ENCODE measurements at places on chromosomes 5 and 9. TPM values are rescaled to one million over a fixed set of nuclear protein-coding genes. Genes with fewer than 3 reads are reported as not detected.

DNA sequence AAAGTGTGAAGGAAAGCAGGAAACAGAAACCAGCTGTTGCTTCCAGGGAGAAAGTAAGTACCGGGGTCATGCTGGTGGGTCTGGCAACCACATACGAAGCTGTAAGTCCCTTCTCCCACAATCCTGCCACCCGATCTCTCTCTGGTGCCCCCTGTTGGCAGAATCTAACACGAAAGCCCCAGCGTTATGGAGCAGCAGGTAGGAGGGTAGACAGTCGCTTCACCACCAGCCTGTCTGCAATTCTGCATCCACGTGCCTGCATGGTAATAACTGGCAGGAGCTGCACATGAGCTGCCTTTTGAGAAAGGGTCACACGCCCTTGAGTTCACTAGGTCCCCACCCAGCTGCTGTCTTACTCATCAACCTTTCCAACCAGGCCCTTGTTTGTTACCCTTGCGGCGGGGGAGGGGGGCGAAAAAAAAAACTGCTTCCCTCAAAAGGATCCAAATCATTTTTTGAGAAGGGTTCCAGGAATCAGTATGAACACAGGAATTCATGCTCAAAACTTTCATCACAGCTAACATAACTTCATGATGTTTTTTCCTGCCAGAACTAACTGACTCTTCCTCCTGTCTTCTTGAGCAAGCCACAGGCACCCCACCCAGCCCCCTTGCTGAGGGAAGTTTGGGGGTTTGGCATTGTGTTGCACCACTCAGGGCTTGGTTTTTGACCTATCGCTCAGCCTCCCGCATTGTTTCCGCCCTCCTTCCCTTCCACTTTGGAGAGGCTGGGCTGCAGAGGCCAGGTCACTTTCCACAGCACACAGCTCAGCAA, 19.6 kb upstream of the TMEM252 start:
- peaks cover 8% of the 10 kb centered on the region for H3K4me1 ChIP-seq
- H3K27me3 ChIP-seq = peaks cover 28% of the 10 kb centered on the region
- peak; percentile 76 for DNase-seq
- no peak overlapping the region for H3K27ac ChIP-seq

GRCh38 chr9:137447722-137448601, 6.8 kb upstream of the ENTPD8 start:
- peaks cover 2% of the 10 kb centered on the region for H3K27me3 ChIP-seq
- DNase-seq = no peak
- no peak overlapping the region for H3K4me3 ChIP-seq
- H3K4me1 ChIP-seq = peaks cover 24% of the 10 kb centered on the region
- H3K27ac ChIP-seq = no peak overlapping the region

- no peaks in the 10 kb centered on the region for H3K4me1 ChIP-seq
- H3K4me3 ChIP-seq = no peak overlapping the region
- H3K27me3 ChIP-seq = no peaks in the 10 kb centered on the region
- H3K27ac ChIP-seq = no peak overlapping the region
- DNase-seq = no peak
- no peaks in the 10 kb centered on the region for H3K36me3 ChIP-seq
Measured at GRCh38 chr5:133289686-133290367, 238.0 kb downstream of the HSPA4 start.

GRCh38 chr9:96274939-96275338, 27.0 kb downstream of the HSD17B3 start:
- no peaks in the 10 kb centered on the region for H3K4me1 ChIP-seq
- no peaks in the 10 kb centered on the region for H3K27me3 ChIP-seq
- no peak overlapping the region for H3K4me3 ChIP-seq
- H3K27ac ChIP-seq = no peak overlapping the region

DNA sequence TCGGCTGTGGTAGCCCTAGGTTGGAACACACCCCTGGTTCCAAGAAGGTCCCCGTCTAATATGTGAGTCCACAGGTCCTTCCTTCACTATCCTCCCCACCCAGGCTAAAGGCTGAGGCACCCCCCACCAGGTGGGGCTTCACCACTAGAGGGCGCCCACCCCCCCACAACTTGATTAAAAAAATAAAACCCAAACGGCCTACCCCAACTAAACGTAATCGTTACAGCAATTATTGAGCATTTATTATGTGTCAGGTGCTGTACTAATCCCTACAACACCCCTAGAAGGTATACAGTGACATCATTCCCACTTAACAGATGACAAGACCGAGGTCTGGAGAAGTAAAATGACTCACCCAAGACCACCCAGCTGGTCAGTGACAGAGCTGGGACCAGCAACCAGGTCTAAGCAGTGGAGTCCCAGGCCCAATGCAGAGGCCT, 65.0 kb downstream of the FGF18 start:
- peaks cover 11% of the 10 kb centered on the region for H3K27me3 ChIP-seq
- H3K27ac ChIP-seq = no peak overlapping the region
- H3K36me3 ChIP-seq = no peaks in the 10 kb centered on the region
- H3K4me3 ChIP-seq = no peak overlapping the region
- peak; percentile 59 for DNase-seq

- no peak overlapping the region for H3K27ac ChIP-seq
- H3K4me3 ChIP-seq = no peak overlapping the region
- H3K4me1 ChIP-seq = no peaks in the 10 kb centered on the region
- DNase-seq = no peak
- no peaks in the 10 kb centered on the region for H3K36me3 ChIP-seq
- peaks cover 3% of the 10 kb centered on the region for H3K27me3 ChIP-seq
Measured at GRCh38 chr5:9947944-9948343, 301.7 kb downstream of the ATPSCKMT start.

- no peak overlapping the region for H3K4me3 ChIP-seq
- no peaks in the 10 kb centered on the region for H3K36me3 ChIP-seq
- peaks cover 30% of the 10 kb centered on the region for H3K27me3 ChIP-seq
Measured at GRCh38 chr5:171629628-171630349, 155.8 kb upstream of the SMIM23 start.

DNA sequence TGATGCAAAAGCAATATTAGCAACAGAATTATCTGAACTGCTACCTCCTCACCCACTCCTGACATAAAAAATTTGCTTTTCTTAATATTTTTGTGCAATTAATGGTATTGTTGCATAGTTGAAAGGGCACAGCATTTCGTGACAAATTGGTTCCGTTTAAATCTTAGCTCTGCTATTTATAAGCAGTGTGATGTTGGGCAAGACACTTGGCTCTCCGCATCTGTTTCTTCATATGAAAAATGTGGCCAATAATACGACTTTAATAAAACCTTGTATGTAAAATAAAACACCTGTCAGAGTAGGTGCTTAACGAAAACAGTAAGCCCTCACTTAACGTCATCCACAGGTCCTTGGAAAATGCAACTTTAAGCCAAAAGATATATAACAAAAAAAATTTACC, 4.2 kb downstream of the TMEM167A start:
- no peak overlapping the region for H3K4me3 ChIP-seq
- H3K36me3 ChIP-seq = peaks cover 29% of the 10 kb centered on the region
- no peaks in the 10 kb centered on the region for H3K27me3 ChIP-seq
- peaks cover 69% of the 10 kb centered on the region for H3K4me1 ChIP-seq

DNA sequence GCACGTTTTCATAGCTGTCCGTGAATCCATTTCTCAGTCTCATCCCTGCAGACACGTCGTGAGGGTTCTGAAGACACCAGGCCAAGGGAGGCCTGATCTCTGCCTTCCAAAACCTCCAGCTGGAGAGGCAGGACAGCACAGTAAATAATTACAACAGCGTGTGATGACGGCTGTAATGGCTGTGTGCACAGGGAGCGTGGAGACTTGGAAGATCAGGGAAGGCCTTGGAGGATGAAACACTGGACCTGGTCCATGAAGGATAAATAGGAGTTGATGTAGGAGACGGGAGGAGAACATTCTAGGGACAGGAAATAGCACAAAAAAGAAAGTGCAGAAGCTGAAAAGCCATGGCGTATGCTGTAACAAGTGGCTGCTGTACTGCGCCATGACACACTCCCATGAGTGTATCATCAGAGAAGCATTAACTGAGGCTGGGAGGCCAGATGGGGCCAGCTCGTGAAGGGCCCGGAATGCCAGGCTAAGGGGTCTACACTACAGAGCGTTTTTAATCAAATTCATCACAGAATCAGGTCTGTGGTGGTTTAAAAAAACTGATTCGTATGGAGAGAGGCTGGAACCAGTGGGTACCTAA, 97.2 kb downstream of the CRB2 start:
- peaks cover 14% of the 10 kb centered on the region for H3K36me3 ChIP-seq
- H3K27ac ChIP-seq = no peak overlapping the region
- H3K4me1 ChIP-seq = no peaks in the 10 kb centered on the region
- H3K4me3 ChIP-seq = no peak overlapping the region
- DNase-seq = no peak
- H3K27me3 ChIP-seq = no peaks in the 10 kb centered on the region

DNA sequence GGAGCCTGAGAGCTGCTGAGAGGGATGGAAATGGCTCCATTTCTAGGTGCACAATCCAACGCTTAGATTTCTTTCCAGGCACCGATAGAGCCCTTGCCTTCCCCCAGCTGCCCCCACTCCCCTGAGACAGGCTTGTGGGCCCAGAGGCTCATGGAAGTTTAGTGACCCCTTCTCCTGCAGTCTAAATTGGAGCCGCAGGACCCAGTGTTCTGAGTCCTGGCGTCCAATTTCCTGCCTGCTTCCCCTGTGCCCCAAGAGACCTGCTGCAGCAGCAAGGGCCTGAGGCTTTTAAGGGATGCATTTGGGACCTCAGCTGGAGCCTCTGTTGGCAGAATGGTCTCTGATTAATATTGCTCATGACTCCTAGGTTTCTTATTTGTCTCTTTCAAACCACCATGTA, 61.7 kb downstream of the RGS3 start:
- peaks cover 39% of the 10 kb centered on the region for H3K4me1 ChIP-seq
- no peak overlapping the region for H3K27ac ChIP-seq
- H3K27me3 ChIP-seq = no peaks in the 10 kb centered on the region
- peaks cover 2% of the 10 kb centered on the region for H3K36me3 ChIP-seq
- H3K4me3 ChIP-seq = no peak overlapping the region

- H3K27me3 ChIP-seq = no peaks in the 10 kb centered on the region
- DNase-seq = no peak
- H3K36me3 ChIP-seq = no peaks in the 10 kb centered on the region
- H3K4me1 ChIP-seq = peaks cover 13% of the 10 kb centered on the region
- no peak overlapping the region for H3K4me3 ChIP-seq
Measured at GRCh38 chr5:113054899-113055298, 78.3 kb downstream of the DCP2 start.

DNA sequence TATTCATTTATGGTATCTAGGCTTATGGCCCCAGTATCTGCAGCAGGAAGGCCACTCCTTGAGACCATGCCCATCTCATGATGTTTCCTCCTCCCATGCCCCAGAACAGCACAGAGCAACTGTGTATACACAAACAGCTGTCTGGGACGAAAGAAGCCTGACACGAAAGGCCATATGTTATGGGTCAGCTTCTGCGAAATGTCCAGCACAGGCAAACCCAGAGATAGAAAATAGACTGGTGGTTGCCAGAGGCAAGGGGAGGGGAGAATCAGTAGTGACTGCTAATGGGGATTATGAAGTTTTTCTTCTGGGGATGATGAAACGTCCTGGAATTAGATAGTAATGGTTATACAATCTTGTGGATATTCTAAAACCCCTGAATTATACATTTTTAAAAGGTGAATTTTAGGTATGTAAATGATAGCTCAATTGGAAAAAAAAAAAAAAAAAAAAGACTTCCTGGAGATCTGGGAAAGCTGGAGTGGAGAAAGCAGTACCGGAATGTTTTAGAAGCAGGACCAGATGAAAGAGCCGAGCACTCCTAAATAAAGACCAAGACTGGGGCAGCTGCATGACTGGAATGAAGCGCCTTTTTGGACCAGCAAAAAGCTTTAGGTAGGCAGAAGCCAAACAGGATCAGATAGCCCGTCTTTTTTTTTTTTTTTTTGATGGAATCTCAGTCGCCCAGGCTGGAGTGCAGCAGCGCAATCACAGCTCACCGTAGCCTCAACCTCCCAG, 29.2 kb downstream of the PCDHGC5 start:
- DNase-seq = no peak
- no peak overlapping the region for H3K4me3 ChIP-seq
- H3K36me3 ChIP-seq = peaks cover 35% of the 10 kb centered on the region
- H3K27ac ChIP-seq = no peak overlapping the region
- peaks cover 47% of the 10 kb centered on the region for H3K4me1 ChIP-seq
- H3K27me3 ChIP-seq = no peaks in the 10 kb centered on the region

- H3K27ac ChIP-seq = no peak overlapping the region
- H3K36me3 ChIP-seq = no peaks in the 10 kb centered on the region
- H3K4me3 ChIP-seq = no peak overlapping the region
- no peaks in the 10 kb centered on the region for H3K4me1 ChIP-seq
Measured at GRCh38 chr5:39829441-39829840, 404.7 kb upstream of the DAB2 start.

DNA sequence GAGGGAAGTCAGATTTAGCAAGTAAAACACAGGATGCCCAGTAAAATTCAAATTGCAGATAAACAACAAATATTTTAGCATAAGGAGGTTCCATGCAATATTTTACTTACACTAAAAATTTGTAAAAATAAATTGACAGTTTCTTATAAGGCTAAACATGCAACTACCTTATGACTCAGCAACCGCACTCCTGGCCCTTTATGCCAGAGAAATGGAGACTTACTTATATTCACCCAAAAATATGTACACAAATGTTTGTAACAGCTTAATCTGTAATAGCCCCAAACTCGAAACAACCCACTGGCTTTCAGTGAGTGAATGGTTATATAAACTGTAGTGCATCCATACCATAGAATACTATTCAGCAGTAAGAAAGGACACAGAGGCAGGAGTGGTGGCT, 28.6 kb upstream of the TRIM14 start:
- no peaks in the 10 kb centered on the region for H3K27me3 ChIP-seq
- no peak overlapping the region for H3K27ac ChIP-seq
- peaks cover 1% of the 10 kb centered on the region for H3K36me3 ChIP-seq
- DNase-seq = no peak

GRCh38 chr5:179409806-179410205, 64.5 kb upstream of the ADAMTS2 start:
- DNase-seq = no peak
- no peaks in the 10 kb centered on the region for H3K36me3 ChIP-seq
- no peaks in the 10 kb centered on the region for H3K27me3 ChIP-seq
- no peak overlapping the region for H3K4me3 ChIP-seq
- no peaks in the 10 kb centered on the region for H3K4me1 ChIP-seq

GRCh38 chr5:143730112-143730801, 81.7 kb upstream of the HMHB1 start:
- H3K27me3 ChIP-seq = peaks cover 8% of the 10 kb centered on the region
- no peaks in the 10 kb centered on the region for H3K4me1 ChIP-seq
- no peak overlapping the region for H3K4me3 ChIP-seq
- no peak overlapping the region for H3K27ac ChIP-seq
- no peaks in the 10 kb centered on the region for H3K36me3 ChIP-seq

- H3K27ac ChIP-seq = no peak overlapping the region
- no peak for DNase-seq
- H3K36me3 ChIP-seq = no peaks in the 10 kb centered on the region
- H3K4me3 ChIP-seq = no peak overlapping the region
- no peaks in the 10 kb centered on the region for H3K4me1 ChIP-seq
Measured at GRCh38 chr9:124098141-124098905, 86.8 kb downstream of the LHX2 start.

GRCh38 chr9:137705443-137705863, 86.6 kb downstream of the EHMT1 start:
- peak overlapping the region; percentile 5 for H3K4me3 ChIP-seq
- H3K27me3 ChIP-seq = no peaks in the 10 kb centered on the region
- peaks cover 29% of the 10 kb centered on the region for H3K36me3 ChIP-seq
- peak; percentile 71 for DNase-seq

GRCh38 chr9:2593744-2594143, 27.8 kb upstream of the VLDLR start:
- DNase-seq = no peak
- H3K4me1 ChIP-seq = no peaks in the 10 kb centered on the region
- H3K4me3 ChIP-seq = no peak overlapping the region
- no peaks in the 10 kb centered on the region for H3K36me3 ChIP-seq

The SPAG8 gene
- total RNA-seq = 1.1 TPM

The UBE2D2 gene
- 221 TPM for total RNA-seq

The CCL27 gene
- not detected for total RNA-seq

The SLC4A9 gene
- total RNA-seq = 0.12 TPM

The PCAT7 gene
- total RNA-seq = not detected

The FOXI1 gene
- total RNA-seq = not detected

The CLIC3 gene
- total RNA-seq = not detected

The SLC46A2 gene
- total RNA-seq = not detected

The LCN1 gene
- not detected for total RNA-seq

The GLRA1 gene
- not detected for total RNA-seq

The LCN12 gene
- total RNA-seq = 1.1 TPM

The SNX18 gene
- 3.9 TPM for total RNA-seq
